Activated CD4-positive, alpha-beta T cell treated with anti-CD3 and anti-CD28 coated beads for 48 hours (primary cell): ENCODE measurements at places on chromosomes 3 and 15.

DNA sequence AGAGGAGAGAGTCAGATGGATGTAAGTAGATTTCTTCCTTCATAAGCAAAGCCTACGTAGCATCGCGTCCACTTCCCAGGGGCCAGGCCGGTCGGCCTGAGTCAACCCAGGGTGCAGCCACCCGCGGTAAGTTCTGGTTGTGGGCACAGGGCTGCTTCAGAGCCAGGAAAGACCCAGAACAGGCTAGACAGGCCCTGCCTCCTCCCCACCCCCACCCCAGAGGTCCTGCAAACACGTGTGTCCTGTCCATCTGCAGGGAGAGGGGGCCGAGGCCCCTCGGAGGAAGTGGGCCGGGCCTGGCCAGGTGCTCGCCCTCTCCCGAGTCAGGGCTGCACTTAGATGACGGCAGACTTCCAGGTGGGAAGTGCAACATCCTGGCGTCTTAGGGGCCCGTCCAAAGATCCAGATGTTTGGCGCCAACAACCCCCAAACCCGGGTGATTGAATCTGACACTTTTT is 100.8 kb upstream of the ALDH1A3 start:
- no peak for DNase-seq

DNA sequence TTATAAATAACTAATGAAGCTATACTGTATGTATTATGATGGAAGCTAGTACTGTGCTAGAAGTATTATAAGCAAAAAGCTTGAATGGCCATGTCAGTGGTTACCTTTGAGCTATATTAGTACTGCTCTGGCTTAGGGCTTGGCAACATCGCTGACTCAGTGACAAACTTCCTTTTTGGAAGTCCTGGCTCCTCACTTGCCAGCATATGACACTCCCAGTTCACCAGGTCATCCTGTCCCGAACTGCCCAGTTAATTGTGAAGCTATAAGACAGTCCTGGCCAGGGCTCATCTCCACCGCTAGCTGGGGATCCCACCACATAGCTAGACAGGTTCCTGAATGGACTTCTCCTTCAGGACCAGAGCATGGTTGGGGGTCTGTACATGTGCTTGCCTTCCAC is 31.9 kb downstream of the RAB8B start:
- DNase-seq = no peak

- no peak for DNase-seq
These were observed 6.9 kb downstream of the SERPINI2 start for GRCh38 chr3:167466966-167467365.

GRCh38 chr3:30871720-30872119 is 22.7 kb downstream of the GADL1 start:
- DNase-seq = no peak

DNA sequence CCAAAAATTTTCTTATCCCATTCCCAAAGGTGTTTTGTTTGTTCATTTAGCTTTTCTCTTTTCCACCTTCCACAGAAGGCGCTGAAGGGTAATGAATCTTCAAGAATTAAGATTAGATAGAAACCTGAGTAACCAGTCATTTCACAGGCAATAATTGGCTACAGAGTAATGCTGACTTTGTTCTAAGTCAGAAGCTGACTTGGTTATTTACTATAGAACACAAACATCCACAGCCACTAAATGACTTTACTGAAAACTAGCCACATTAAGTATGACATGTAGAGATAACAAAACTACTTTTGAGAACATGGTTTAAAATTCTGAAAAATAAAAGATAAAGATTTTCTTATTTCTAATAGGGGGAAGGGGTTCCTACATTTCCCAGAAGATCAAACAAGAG is 7.8 kb downstream of the CLDND1 start:
- no peak for DNase-seq

- no peak for DNase-seq
These were observed 13.2 kb downstream of the EPHB3 start for GRCh38 chr3:184574515-184575417.

DNA sequence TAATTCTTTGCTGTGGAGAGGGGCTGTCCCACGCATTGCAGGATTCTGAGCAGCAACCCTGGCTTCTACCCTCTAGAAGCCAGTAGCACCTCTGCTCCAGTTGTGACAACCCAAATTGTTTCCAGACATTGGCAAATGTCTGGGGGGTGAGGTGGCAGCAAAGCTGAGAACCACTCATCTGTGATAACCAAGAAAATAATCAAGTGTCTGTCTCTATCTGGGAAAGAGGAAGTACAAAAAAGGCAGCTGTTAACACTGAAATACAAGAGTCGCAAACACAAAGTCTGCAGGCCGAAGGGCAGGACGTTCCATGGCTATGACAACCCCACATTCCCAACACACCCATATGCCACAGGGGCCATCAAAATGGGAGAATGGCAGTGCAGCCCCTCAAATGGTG is 42.2 kb upstream of the GNB5 start:
- no peak for DNase-seq

- no peak for DNase-seq
These were observed 8.8 kb upstream of the ATP11B start for GRCh38 chr3:182784542-182784941.

GRCh38 chr3:56593455-56594158 is 36.6 kb downstream of the CCDC66 start:
- peak; percentile 44 for DNase-seq

- DNase-seq = no peak
These were observed 4.4 kb downstream of the DLL4 start for GRCh38 chr15:40933517-40933902.

DNA sequence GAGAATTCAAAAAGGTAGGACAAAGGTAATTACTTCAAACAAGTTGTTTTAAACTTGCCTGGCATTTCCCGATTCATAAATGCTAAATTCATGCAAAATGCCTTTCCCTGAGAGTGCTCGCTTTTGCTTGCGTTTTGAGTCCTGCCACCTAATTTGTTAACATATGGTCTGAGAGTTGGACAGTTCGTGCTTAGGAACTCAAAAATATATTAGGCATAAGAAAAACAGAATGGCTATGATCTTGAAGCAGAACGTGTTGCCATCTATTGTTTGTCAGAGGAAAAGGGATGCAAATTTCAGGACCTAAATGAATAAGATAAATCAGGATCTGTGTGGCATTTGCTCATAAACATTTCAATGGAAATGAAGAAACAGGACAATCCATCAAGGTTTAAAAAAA is 195.8 kb downstream of the ZMAT3 start:
- no peak for DNase-seq

DNA sequence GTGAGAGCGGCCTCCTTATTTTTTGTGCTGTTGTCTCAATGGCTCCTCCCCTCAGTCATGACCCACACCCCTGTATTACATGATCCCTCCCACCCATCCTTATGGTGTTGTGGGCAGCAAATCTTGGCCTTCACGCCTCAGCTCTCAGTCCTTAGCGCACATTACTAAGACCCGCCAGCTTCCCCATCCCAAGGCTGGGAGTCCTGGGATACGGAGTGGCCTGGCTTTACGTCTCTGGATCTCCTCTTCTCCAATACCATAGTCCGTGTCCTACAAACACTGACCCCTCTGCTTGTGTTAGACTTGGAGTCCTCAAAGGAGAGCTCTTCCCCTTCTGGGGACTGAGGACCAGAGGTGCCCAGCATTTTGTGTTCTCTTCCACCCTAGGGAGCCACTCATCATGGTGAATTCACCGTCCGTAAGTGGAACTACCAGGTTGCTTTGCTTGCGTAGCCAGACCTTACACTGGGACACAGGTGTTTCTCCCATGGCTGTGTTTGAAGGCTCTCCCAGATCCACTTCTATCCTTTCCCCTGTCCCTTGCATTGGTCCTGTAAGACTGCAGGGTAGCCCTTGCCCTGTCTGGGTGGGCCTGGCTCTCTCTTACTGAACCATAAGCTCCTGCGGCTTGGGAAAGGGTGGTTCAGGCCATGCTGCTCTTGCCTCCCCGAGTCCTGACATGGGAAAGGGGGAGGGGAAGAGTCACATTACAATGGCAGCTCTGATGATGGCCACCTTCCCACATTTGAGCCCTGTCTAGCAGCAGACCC is 13.6 kb downstream of the GRM2 start:
- DNase-seq = no peak

GRCh38 chr3:112261742-112262141 is 32.3 kb downstream of the SLC9C1 start:
- DNase-seq = no peak

DNA sequence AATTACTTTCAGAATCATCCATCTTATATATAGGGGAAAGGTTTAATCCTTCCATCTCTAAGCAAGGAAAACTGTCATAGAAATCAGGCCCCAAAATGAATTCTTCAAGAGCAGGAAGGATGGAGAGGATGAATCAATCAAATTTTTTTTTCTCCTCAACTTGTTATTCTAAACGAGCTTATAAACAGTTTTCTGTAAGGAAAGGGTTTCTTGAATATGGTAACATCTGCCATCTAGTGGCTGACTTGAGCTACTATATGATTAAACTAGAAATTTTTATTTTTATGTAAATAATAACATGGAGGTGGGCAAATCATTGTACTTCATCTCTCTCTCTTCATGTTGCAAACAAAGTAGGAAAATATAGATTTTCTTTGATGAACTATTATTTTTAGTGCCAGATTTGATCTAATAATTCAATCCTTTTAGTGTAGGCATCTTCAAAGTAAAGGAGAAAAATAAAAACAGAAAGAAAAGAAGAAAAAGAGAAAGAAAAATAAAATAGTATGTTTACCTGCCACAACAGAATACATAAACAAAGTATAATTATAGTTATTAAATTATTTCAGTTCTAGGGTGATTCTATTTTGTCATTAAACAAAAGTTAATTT is 146.6 kb downstream of the SERPINI1 start:
- no peak for DNase-seq

DNA sequence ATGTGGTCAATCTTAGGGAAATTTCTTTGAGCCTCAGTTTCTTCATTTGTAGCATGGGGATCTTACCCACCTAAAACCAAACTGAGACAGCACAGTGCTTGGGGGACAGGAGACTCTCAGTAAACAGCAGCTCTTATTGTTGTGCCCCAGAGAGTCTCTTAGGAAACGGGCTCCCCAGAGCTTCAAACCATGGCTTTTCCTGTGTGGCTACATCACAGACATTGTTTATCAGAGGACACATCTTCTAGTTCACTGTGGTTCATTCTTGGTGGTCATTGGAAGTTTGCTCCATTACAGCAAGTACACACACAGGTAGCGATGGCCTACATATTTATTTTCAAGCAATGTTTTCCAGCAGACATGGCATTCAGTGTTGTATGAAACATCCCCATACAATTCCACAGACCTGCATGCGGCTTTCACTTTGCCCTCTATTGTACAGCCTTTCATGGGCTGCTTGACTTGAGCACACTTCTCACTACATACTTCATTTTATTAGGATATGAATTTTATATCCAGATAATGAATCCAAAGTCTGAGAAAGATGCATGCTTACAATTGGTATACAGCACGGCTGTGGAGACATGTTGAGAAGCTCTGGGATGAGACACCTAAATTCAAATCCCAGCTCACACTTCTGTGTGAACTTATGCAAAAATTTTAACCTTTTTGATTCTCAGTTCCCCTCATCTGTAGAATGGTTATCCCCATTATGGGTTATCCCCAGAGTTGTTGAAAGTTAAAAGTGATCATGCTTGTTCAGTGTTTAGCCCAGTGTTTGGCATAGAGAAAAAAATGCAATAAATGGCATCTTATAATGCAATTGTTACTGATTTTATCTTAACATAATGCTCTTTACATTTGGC is 84.8 kb upstream of the ICE2 start:
- DNase-seq = no peak

- DNase-seq = peak; percentile 36
These were observed 136.5 kb upstream of the MLF1 start for GRCh38 chr3:158434412-158435038.

DNA sequence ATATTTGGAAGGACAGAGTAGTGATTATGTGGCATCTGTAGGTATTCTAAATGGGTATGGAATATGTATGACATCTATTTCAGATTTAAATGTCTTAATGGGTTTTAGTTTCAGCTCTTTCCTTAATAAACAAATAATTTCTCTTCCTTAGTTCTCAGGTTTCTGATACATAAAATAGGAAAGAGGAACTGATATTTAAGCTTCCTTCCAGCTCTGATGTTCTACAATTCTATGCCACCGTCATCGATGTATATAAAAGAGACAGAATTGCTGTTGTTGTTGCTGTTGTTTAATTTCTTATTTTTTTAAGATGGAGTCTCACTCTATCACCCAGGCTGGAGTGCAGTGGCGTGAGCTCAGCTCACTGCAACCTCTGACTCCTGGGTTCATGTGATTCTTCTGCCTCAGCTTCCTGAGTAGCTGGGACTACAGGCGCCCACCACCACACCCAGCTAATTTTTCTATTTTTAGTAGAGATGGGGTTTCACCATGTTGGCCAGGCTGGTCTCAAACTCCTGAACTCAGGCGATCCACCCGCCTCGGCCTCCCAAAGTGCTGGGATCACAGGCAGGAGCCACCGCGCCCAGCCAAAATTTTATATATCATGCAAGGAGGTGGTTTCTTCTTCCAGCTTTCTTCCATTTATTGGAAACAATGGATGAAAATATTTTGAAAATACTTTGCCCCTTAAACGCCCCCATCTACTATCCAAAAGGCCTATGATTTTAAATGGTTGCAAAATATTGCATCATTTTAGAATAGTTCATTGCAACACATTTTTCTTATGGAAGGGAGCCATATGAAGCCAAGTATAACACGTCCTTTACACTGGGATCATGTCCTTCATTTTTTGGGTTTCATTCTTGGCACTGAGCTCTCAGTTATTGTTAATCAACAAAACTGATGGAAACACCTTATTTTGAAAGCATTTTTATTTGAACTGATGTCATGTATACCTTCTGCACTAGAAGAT is 13.9 kb upstream of the C15orf61 start:
- no peak for DNase-seq

DNA sequence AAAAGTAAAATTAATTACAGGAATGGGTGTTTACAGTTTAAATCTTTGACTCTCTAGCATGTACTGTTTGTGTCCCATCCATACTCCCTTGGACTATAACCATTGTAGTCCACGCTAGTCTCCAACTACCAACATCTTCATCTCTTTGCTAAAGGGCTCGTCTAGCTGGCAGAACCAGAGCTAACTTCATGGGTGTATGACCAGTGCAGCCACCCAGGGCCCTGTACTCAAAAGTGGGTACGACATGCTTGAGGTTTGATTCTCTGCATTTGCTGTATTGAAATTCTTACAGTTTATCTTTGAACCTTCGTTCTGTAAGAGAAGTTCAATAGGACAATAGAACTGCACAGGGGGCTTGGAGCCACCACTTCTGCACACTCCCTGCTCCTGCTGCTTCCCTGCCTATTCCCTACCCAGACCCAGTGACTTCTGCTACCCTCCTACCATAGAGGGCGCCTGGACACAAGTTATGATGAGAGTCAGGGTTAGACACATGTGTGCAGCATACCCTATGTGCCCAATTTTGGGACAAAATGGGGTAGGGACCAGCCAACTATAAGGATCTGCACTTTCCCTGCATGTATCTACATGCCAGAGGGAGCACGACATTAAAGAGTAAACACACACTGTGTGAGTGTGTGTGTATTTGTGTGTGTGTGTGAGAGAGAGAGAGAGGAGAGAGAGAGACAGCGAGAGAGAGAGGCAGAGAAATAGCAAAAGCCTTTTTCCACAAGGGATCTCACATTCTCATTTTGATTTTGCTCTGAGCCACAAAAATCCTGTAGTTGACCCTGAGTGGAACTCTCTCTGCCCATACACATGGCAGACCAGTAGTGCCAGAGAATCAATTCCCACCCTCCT is 59.0 kb upstream of the NECTIN3 start:
- no peak for DNase-seq

- no peak for DNase-seq
These were observed 17.9 kb downstream of the LPP start for GRCh38 chr3:188171682-188172467.

GRCh38 chr3:45545476-45545875 is 49.1 kb upstream of the LIMD1 start:
- no peak for DNase-seq
